ENCODE measurements at places on chromosomes 1 and 21. TPM values are rescaled to one million over a fixed set of nuclear protein-coding genes. Genes with fewer than 3 reads are reported as not detected.

DNA sequence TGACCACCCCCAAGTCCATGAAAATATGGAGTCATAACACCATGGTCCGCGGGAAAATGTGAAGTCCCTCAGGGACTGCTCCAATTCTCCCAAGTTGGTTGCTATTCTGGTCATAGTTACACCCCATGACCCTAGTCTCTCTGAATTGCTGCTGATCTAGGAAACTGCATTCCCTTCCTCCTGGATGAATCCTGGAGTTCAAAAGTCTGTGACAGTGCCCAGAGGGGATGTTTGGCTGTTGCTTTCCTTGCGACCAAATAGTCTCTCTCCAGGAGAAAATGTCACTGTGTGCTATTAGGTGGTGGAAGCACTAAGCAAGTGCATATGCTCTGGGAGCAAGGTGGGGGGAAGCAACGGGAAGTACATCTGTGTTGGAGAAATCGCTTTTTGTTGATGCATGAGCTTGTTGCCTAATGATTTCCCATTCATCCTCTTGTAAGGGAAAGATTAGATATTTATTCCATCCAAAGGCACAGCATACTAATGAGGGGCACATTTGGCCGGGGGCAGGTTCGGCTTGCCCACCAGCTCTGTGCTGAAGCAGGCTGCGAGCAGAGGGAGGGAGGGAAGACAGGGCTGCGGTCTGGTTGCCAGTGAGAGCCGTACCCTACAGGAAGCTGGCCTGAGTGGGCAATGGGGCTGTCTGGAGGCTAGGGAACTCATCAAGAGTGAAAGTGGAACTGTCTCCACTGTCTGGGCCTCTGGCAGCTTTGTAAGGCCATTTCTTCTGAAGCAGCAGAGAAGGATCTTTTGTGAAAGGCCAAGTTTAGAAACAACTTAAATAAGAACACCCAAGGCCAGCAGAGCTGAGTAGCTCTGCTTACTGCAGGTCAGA is 27.2 kb downstream of the SYT6 start:
- H3K27ac ChIP-seq: no peak overlapping the region
- no peaks in the 10 kb centered on the region for H3K4me1 ChIP-seq
- no peaks in the 10 kb centered on the region for H3K27me3 ChIP-seq

DNA sequence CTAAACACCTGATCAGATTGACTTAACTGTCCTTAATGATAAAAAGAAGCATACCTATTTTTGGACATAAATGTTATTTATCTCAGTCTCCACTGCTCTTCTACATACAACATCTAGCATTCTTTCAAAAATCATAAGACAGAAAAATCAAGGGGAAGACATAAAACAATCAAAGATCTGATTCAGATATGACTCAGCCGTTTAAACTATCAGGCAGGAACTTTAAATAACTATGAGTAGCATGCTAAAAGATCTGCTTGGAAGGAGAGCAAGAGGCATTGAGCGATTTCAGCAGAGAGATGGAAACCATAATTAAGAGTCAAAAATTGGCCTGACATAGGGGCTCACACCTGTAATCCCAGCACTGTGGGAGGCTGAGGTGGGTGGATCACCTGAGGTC is 27.2 kb upstream of the SLC22A15 start:
- no peak for DNase-seq
- H3K36me3 ChIP-seq: no peaks in the 10 kb centered on the region
- H3K27me3 ChIP-seq: no peaks in the 10 kb centered on the region
- H3K4me1 ChIP-seq: no peaks in the 10 kb centered on the region
- no peak overlapping the region for H3K27ac ChIP-seq

DNA sequence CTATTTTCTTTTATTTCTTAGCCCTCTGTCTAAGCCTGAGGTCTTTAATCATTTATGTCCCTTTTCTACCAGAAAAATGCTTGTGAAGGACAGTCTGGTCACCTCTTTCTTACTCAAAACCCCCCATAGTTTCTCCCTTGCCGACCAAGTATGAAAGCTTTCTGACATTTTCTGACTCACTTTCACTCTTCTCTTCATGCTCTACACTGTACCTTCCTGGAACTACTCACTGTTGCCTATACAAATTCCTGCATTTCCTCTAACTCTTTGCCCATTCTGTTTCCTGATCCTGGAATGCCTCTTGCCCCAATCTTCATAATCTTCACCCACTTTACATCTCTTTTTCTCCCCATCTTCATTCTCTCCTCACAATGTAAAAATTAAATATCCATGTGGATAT is 380.0 kb downstream of the HHIPL2 start:
- DNase-seq: no peak
- H3K27ac ChIP-seq: no peak overlapping the region
- H3K36me3 ChIP-seq: no peaks in the 10 kb centered on the region
- H3K27me3 ChIP-seq: no peaks in the 10 kb centered on the region

The PLEKHA6 gene
- 5.1 TPM for total RNA-seq

The FGR gene
- 21.5 TPM for total RNA-seq

The LEFTY1 gene
- total RNA-seq: not detected

The KCNT2 gene
- 15.6 TPM for total RNA-seq

The FAM72A gene
- total RNA-seq: 2.8 TPM

DNA sequence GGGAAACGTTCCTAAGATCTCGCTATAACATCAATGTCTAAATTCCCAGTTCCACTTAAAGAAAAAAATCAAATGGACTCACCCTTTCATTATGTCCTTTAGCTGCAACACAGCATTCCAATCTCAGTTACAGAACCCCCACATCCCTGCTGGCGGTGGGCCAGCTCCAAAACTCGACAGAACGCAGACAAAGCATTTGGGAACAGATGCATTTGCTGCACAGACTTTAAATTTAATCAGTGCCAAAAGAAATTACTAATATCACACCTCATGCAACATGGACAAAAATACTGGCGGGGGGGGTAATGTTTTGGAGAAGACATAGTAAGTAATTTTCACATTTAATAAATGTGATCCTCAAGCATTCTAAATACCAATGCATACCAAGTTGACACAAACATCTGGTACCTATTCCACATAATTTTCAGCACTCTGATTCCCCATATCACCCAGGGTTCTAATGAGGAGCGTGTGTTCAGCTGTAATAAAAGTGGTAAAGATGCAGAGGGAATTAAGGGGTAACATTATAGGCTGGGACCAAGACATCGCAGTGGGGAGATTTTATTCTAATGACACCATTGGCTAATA is 79.7 kb downstream of the TGFBR3 start:
- no peak overlapping the region for H3K4me3 ChIP-seq
- no peak for DNase-seq
- peaks cover 7% of the 10 kb centered on the region for H3K4me1 ChIP-seq
- H3K27ac ChIP-seq: no peak overlapping the region
- no peaks in the 10 kb centered on the region for H3K36me3 ChIP-seq
- H3K27me3 ChIP-seq: no peaks in the 10 kb centered on the region

GRCh38 chr1:227891223-227891954 is 56.3 kb downstream of the WNT9A start:
- H3K36me3 ChIP-seq: no peaks in the 10 kb centered on the region
- no peaks in the 10 kb centered on the region for H3K4me1 ChIP-seq
- H3K4me3 ChIP-seq: no peak overlapping the region
- H3K27me3 ChIP-seq: no peaks in the 10 kb centered on the region

DNA sequence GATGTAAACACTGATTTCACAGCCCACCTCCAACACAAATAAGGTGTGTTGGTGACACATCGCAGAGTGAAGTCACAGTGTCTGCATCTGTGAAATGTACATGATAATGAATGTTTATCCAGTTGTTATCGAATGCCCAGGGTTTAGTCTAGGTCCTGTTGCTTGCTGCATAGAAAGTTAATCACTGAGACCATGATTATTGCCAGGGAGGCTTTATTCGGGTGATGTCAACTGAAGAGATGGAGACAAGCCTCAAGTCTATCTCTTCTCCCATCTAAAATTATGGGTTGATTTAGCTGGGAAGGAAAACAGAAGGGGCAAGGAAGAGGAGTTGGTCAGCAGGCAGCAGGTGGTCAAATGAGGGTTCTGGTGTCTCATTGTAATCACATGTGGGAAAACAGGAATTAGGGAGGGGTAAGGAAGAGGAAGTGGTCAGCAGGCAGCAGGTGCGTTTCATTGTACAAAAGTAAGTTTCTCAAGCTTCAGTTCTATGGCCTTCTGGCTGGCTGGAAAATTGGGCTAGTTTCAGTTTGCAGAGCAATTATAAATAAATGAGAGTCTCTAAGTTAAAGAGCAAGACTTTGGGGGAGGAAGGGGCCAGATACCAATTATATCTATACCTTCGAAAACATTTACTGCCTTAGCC is 146.3 kb upstream of the DNAH14 start:
- H3K4me3 ChIP-seq: no peak overlapping the region
- H3K27ac ChIP-seq: no peak overlapping the region
- H3K27me3 ChIP-seq: no peaks in the 10 kb centered on the region
- H3K4me1 ChIP-seq: no peaks in the 10 kb centered on the region
- no peak for DNase-seq

GRCh38 chr1:171961861-171962260 is 120.6 kb downstream of the DNM3 start:
- no peaks in the 10 kb centered on the region for H3K4me1 ChIP-seq
- no peaks in the 10 kb centered on the region for H3K36me3 ChIP-seq
- no peak overlapping the region for H3K4me3 ChIP-seq
- no peak overlapping the region for H3K27ac ChIP-seq

The SLC30A2 gene
- total RNA-seq: not detected

The DMBX1 gene
- total RNA-seq: not detected

DNA sequence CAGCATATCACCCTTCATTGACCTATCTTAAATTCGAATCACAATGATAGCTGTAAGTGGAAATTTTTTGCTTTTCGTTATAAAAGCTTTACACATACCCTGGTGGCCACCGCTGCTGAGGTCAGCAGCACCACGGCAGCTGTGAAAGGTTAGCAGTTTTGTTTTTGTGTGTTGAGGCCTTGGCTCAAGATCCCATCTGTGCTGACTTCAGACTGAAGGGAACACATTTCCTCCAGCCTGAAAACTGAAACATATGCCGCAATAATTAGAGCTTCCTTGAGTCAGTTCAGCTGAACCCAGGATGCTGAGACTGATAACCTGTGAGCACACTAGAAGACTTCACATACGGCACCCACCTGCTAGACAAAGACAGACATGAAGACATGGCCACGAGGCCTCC is 103.0 kb downstream of the SMYD3 start:
- no peaks in the 10 kb centered on the region for H3K36me3 ChIP-seq
- no peak overlapping the region for H3K4me3 ChIP-seq
- H3K27me3 ChIP-seq: no peaks in the 10 kb centered on the region

Data from thoracic aorta (tissue), 2 donors.